Activated T-helper 1 cell treated with anti-CD3 and anti-CD28 coated beads, Interleukin-12 subunit alpha, Interleukin-12 subunit beta, Interleukin-2, Interleukin-4 antibody, amounts not matched to agents 30 ng/mL and 10 ng/mL and 1 ng/mL, durations not matched to agents 14 hours and 24 hours and 36 hours (primary cell): ENCODE measurements at places on chromosomes 1 and 21. TPM values are rescaled to one million over a fixed set of nuclear protein-coding genes. Genes with fewer than 3 reads are reported as not detected.
A peak's percentile ranks its signal among the peaks of the same experiment; 100 is the strongest.

DNA sequence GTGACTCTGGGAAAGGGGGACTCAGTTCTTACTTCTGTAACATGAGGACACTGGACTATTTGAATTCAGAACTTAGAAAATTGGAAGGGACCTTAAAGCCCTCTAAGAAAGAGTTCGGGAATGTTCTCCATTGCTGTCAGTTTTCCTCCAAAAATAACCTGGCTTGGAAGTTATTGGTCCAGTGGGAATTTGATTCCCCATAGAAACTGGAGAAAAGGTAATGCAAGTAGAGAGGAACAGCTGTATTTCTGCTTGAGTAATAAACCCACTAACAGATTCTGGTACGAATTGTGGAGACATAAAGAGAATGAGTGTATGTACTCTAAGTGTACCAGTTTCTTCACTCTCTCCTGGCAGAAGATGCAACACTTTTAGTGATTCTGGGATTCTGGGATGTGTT is 1.8 kb downstream of the ZBED6 start:
- DNase-seq: no peak

The REN gene
- total RNA-seq: not detected in 2 replicates

The DDR2 gene
- 0.44 and 0.66 TPM in 2 replicates for total RNA-seq

The SPATA21 gene
- total RNA-seq: not detected in 2 replicates

DNA sequence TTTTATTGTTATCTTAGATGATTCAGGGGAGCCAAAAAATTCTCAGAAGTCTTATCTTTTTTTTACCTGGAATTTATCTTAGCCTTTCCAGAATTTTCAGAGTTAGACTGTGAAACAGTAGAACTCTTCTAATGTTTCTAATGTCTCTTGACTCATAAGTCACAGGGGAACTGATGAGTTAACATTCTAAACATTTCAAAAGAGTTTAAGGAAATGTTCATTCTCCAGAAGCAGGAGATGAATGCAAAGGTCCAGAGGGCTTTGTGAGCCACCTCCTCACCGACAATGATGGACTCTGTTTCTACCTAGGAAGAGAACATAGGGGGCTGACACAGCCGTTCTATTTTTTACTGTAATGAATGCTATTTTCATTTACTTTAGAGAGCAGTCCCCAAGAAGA is 157.5 kb downstream of the BRINP2 start:
- no peak for DNase-seq

DNA sequence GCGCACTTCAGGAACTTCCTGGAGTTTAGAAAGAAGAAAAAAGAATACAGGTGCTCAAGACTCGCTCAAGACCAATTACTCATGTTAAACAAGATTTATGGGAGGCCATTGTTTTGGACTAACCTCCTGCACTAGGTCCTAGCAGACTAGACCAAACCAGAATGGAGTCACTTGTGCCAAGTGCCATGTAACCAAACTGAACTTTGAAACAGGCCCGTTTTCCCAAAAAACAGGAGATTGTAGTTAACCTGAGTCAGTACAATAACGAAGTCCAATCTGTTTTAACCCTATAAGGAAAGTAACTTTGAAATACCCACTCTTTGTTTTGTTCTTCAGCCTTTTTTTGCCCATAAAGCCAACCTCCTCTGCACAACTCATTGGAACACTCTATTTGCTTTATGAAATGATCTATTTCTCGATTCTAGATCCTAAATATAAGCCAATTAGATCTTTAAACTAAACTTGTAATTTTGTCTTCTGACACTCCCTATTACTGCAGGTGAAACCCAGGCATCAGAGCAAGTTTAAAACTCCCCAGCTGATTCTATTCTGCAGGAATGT is 695 bp upstream of the NTPCR start:
- no peak for DNase-seq

GRCh38 chr1:65630855-65631254 is 161.8 kb upstream of the PDE4B start:
- no peak for DNase-seq

DNA sequence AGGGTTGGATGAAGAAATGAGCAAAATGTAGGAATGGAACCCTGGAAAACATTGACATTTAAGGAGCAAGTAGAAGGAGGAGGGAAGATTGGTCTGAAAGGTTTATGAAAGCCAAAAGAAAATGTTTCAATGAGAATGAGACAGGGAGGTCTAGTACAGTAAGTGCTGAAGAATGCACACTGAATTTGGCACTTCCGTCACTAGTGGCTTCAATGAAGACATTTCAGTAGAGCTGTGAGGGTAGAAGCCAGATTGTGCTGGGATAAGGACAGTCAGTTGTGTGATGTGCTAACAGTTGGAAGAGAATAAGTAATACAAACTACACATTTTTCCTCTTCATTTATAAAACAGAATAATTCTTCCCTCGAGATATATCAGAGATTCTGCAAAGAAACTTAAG is 17.1 kb downstream of the THEM4 start:
- DNase-seq: no peak

- no peak for DNase-seq
Observed at GRCh38 chr1:119550381-119550780, 43.4 kb downstream of the HSD3B1 start.

The SPRR2E gene
- not detected in 2 replicates for total RNA-seq

- DNase-seq: no peak
Observed at GRCh38 chr21:14530592-14530991, 15.5 kb downstream of the SAMSN1 start.

The YIPF1 gene
- 14.7 and 15.2 TPM in 2 replicates for total RNA-seq

DNA sequence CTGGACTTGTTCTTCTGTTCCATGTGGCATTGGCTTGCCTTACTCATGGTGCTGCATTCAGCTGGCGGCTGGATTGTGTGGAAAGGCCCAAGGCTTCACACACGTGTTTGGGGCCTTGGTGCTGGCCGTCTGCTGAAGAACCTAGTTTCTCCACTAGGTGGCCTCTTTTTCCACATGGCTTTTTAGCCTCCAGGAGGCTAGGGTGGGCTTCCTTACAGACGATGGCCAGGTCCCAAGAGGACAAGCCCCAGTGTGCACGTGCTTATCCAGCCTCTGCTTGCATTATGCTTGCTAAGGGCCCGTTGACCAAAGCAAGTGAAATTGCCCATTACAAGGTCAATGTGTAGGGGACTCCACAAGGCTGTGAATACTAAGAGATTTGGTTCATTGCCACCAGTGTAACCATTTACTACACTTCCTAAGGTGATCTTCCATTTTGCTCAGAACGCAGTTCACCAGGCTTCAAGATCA is 47.5 kb upstream of the FOXO6 start:
- no peak for DNase-seq

GRCh38 chr1:3727042-3727824 is 25.0 kb upstream of the CCDC27 start:
- no peak for DNase-seq

- no peak for DNase-seq
Observed at GRCh38 chr1:192913683-192914082, 104.8 kb downstream of the RGS2 start.

The TAS1R1 gene
- not detected in 2 replicates for total RNA-seq

DNA sequence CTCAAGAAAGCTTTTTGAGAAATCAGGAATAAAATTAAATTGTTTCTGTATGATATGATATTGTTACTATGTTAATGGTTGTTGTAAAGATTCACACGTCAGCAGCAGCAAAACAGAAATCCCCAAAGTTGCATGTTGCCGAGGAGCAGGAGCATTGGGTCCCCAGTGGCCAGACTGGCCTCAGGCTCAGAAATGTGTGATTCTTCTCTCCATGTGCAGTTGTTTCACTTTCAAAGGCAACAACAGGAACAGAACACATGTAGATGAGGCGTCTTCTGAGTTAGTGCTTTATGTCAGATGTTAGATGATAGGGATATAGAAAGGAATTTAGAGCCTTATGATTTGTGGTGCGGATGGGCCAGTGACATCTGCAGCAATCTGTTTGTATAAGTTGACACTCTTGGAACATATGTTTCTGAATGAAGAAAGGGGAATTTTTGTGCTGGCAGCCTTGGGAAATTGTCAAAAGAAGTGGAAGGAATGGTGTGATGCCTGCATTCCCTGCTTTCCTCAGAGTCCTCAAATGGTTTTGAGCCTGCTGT is 2.1 kb upstream of the TTLL7 start:
- DNase-seq: no peak

GRCh38 chr1:32291145-32291707 is 657 bp upstream of the HDAC1 start:
- DNase-seq: no peak

The HCRTR1 gene
- not detected in 2 replicates for total RNA-seq

GRCh38 chr1:32115496-32115895 is 7.6 kb downstream of the KPNA6 start:
- no peak for DNase-seq

DNA sequence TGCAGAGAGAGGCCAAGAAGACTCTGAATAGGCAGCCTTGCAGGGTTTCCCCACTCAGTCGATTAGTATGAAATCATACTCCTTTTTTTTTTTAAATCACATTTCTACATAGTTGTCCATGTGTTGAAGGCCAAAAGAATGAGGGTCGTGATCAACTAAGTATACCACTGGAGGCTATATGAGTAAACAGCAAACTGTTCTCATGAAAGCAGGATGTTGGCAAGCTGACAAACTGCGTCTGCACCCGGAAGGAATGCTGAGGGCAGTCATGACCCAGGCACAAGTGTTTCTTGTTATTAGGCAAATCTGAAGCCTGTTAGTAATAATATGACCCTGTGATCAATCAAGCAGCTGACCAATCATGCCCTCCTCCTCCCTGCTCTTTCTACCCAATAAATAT is 213.2 kb downstream of the USH2A start:
- DNase-seq: no peak

The OR6K6 gene
- total RNA-seq: not detected in 2 replicates

DNA sequence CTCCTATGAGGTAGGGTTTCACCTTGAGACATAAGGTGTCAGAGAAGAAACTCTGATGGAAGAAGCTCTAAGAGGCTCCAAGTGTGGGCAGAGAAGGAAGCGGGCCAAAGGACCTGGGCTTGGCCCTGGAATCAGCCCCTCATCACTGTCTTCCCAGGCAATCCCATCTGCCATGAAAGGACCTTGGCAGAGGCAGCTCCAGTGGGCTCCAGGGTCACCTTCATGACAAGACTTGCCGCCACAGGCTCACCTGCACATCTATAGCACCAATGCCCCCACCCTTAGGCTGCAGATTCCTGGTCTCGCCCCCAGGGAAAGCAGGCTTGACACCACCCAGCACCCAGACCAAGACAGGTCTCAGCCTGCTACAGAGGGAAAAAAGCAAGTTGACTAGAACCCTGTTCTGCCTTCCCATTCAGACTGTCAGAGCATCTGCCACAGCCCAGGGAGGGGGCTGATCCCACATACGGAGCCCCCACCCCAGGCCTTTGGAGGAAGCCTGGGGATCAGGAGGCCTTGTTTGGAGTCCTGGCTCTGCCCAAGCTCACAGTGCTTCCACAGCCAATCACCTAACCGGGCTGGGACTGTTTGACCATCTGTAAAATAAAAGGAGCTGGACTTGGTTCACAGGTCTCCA is 490 bp upstream of the FAM110D start:
- DNase-seq: no peak

DNA sequence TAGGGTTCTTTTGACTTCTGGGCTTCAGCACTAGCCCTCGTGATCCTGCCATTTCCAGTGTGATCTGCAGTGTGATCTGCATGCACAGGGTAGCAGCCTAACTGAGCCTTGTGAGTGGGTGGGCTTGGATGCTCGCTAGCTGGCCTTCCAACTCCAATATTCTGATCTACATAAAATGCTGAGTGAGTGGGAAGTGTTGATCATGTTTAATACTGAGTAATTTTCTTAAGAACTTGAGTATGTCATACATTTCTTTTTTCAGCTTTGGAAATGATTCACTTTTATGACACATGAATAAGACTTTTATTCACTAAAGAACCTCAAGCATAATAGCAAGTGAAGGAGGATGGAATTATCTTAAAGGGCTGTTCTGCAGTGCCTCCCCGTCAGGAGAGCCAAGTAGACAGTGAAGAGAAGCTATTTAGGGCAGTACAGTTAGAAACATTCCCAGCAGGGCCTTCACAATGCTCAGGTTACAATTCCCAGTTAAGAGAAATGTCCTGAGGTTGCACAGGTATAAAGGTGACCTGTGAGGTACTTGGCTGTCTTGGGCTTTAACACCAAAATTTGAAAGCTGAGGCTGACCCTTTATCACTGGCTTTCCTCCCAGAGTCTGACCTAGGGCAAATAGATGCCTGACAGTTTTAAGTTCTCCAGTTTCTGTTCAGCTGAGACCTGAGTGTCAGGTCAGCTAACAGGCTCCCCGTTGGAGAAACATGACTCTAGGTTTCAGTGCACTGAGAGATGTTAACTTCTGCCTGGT is 29.1 kb upstream of the LRRC8C start:
- no peak for DNase-seq

GRCh38 chr21:34180826-34181359 is 107.5 kb downstream of the MRPS6 start:
- no peak for DNase-seq

DNA sequence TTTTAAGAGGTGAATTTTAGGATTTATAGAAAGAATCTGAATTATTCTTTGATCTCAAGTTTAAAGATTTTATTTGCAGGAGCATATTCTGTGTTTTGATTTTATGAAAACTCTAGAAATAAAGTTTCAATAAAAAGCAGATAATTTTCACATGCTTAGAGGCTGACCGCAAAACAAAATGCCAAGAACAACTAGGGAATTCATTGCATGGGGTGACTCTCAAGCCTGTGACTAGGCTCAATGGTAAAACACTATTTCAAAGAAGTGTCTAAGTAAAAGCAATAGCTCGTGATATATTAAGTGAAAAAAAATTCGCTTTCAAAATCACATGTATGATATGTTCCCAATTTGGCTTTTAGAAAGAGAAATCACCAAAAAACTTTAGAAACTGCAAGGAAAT is 49.6 kb downstream of the RPL5 start:
- no peak for DNase-seq

The TMEM269 gene
- total RNA-seq: 0.12 and 0.29 TPM in 2 replicates

GRCh38 chr1:92030656-92031107 is 897 bp downstream of the EPHX4 start:
- no peak for DNase-seq

DNA sequence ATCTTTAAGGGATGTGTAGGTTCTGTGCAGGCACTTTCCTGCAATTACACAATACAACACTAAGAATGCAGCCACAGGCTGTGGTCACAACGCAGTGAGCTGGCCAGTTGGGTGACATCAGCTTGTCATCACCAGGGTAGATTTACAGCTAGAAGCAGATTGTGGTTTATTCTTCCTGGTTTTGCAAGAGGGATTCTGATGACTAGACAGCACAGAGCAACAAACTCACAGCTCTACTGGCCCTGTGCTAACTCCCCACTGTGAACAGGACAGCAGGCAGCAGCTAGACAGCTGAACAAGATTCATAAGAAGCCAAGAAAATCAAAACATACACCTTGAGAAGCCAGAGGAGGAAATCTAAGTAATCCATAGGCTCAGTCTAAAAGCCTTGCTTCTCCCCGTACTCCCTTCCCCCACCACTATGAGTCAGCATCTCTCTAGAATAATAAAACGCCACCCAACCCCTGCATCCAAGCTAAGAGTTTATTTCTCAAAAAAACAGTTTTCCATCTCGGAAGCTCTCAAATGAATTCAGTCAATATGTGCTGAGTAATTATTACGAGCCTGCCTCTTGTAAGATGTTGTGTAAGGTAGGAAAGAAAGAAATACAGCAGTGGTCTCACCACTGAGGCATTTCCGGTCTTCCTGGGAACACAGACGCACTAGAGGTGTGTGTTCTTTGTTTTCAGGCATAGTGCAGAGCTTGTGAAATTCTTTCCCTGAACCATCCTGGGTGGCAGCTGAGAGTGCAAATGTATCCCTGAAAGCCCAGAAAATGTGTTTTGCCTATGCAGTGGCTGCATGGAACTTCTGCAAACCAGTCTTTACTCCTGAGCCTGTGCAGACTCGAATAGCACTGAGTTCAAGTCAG is 162.8 kb downstream of the NTPCR start:
- DNase-seq: peak; percentile 52

The OLIG2 gene
- not detected in 2 replicates for total RNA-seq
